HAP-1 (cell line): ENCODE measurements at places on chromosomes 13 and 19.

GRCh38 chr13:32426191-32426989, 1.5 kb downstream of the N4BP2L1 start:
- no peak for DNase-seq

- DNase-seq = no peak
These were observed 107.8 kb downstream of the KCNRG start for GRCh38 chr13:50123002-50123401.

- DNase-seq = peak; percentile 93
These were observed 8.7 kb downstream of the HOMER3 start for GRCh38 chr19:18932216-18932841.

- no peak for DNase-seq
These were observed 24.5 kb upstream of the CCNE1 start for GRCh38 chr19:29787281-29787680.

DNA sequence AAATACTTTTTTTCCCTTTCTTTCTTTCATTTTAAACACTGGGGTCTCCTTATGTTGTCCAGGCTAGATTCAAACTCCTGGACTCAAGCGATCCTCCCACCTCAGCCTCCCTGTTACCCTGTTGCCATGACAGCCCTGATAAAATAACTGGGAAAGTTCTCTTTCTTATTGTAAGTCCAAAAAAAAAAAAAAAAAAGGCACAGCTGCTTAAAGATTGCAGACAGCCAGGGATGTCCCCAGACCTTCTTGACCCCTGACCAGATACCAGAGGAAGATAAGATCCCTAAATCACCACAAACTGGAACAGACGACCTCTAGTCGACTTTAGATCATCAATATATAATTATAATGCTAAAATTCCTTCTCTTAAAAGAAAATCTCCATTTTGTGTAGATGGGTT, 1.1 kb upstream of the MVB12A start:
- no peak for DNase-seq

DNA sequence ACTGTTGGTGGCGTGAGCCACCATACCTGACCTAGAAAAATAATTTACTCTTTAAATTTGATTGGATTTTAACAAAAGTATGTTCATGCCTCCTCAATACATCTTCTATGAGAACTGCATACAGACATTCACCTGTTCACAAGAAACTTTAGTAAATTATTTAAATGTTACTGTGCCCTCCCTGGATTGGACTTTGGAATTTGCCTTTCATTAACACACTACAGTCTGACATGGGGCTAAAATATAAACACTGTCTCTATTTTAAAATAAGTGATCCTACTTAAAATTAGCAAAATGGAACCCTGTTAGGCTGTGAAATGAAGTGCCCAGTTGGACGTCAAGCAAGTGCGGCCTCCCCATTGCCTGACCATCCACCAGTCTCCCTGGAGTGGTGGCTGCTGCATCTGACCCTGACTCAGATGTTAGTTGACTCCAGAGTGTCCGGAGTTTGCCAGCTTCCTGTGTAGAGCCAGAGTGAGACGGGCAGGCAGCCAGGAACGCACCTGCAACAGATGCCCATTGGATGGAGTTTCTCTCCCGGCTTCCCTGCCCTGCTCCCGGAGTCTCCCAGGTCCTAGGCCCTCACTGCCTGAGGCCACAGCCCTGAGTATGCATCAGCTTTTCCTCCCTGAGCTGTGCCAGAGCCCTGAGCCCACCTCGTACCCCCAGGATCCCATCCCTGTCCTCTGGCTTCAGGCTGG, 45.9 kb upstream of the ATP11A start:
- no peak for DNase-seq

GRCh38 chr13:20778311-20778710, 4.5 kb upstream of the EEF1AKMT1 start:
- DNase-seq = no peak

GRCh38 chr13:40429706-40430545, 236.5 kb downstream of the FOXO1 start:
- DNase-seq = no peak

- no peak for DNase-seq
These were observed 66.6 kb upstream of the ZNF527 start for GRCh38 chr19:37304190-37304883.

GRCh38 chr13:104015646-104016396, 949.6 kb upstream of the SLC10A2 start:
- DNase-seq = no peak

DNA sequence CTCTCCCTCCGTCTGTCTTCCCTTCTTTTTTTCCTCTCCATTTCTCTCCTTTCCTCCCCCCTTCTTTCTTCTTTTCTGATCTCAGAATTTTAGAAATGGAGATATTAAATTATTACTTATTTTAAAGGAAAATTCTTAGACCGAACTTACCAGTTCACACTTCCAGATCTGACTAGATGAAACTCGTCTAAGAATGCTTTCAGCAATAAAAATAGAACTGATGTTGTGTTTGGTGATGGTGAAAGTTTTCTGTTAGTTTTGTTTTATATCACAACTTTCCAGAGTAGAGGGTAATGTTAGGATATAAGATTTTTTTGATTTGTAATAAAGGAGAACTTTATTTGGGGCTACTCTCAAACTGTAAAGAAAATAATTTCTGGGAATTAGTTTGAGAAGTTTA, 29.9 kb downstream of the UCHL3 start:
- DNase-seq = no peak

DNA sequence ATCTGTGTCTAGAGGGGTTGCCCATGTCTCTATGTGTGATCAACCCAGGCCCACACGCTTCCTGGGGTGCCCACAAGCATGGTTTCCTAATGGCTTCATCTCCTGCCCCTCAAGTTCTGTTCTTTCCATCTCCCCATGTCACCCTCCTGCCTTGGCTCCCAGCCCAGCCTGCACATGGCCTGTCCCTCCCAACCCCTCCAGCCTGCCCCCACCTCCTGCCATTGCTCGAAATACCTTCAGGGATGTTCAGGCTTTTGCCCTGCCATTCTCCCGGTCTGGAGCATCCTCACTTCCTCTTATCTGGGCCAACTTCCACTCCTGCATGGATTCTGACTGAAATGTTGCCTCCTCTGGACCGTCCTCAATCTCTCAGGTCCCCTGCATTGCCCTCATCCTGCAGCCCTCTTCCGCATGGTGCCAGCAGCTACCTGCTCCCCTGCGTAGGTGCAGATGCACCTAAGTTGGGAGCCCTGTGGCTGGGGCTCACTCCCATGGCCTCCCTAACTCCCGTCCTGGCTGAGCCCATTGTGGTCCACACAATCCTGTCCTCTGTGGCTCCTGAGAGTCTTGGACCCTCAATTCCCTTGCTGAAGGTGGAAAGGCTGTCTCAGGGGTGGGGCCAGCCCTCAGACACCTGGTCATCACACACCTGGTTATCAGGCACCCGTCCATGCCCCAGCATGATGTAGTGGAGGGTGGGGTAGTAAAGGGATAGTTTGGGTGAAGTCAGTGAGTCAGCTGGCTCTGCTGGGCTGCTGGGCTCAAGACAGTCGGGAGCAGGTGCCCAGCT, 152.1 kb downstream of the URI1 start:
- DNase-seq = no peak

DNA sequence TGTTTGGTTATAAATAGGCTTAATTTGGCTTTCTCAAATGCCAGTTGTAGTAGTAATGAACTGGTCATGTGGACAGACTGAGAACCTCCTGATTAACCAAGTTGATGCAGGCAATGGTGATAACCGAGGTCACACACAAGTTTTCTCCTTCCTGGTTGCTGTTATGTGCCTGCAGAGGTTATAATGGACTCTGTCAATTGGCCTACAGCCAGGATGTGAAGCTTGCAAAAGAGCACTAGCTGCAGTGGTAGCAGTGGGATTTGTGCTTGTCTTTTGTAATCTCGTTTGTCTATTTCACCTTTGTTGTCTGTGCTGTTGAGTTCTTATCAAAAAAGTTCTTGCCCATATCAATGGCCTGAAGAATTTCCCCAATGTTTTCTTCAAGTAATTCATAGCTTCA, 20.6 kb downstream of the OR10H3 start:
- DNase-seq = no peak

- DNase-seq = no peak
These were observed 159.5 kb downstream of the KDM4B start for GRCh38 chr19:5128251-5128935.

DNA sequence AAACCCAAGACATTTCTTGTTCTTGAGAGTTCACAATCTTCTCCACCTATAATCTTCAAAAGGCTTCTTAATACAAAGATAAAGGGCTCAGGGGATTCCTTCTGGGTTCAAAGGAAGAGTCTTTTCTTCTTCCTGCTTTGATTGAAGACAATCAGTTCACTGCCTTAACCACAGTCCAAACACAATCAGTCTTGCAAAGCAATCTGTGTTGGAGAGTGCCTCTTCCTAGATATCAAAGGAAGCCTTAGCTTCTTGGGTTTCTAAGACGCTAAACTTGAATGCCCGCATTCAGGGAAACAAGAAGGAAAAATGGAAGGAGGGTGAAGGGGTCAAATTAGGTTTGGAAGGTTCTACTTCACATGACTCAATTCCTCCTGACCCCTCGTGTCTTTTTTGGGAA, 27.2 kb downstream of the RANBP3 start:
- DNase-seq = no peak

GRCh38 chr19:40716031-40716481, 630 bp downstream of the COQ8B start:
- no peak for DNase-seq

DNA sequence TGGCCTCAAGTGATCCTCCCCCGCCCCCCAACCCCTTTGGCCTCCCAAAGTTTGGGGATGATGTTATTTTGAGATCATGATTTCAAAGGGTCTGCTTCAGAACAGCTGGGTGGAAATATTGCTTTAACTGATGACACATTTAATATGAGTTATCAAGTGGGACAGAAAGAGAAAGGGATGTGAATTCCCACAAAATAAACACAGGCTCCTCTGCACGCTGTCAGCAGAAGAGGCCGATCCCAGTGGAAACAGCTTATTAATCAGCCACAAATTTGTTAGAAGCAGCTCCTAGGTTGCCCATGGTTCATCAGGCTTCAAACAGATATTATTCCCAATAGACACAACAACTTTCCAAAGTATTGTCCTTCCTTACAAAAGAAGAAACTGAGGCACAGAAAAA, 4.7 kb downstream of the DCLK1 start:
- no peak for DNase-seq

GRCh38 chr13:31174018-31174417, 12.3 kb upstream of the HSPH1 start:
- no peak for DNase-seq

DNA sequence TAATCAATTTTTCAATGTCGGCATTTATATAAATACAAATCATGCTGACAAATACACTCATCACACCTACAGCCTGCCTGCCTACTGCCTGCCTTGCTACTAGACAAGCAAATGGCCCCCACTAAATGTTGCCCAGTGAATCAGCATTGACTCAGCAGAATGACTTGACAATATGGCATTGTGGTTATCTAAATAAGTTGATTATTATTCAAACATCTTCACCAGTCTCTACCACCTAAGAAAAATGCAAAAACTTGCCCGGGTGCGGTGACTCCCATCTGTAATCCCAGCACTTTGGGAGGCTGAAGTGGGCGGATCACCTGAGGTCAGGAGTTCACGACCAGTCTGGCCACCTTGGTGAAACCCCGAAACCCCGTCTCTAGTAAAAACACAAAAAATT, 296.1 kb downstream of the PCDH9 start:
- DNase-seq = no peak

DNA sequence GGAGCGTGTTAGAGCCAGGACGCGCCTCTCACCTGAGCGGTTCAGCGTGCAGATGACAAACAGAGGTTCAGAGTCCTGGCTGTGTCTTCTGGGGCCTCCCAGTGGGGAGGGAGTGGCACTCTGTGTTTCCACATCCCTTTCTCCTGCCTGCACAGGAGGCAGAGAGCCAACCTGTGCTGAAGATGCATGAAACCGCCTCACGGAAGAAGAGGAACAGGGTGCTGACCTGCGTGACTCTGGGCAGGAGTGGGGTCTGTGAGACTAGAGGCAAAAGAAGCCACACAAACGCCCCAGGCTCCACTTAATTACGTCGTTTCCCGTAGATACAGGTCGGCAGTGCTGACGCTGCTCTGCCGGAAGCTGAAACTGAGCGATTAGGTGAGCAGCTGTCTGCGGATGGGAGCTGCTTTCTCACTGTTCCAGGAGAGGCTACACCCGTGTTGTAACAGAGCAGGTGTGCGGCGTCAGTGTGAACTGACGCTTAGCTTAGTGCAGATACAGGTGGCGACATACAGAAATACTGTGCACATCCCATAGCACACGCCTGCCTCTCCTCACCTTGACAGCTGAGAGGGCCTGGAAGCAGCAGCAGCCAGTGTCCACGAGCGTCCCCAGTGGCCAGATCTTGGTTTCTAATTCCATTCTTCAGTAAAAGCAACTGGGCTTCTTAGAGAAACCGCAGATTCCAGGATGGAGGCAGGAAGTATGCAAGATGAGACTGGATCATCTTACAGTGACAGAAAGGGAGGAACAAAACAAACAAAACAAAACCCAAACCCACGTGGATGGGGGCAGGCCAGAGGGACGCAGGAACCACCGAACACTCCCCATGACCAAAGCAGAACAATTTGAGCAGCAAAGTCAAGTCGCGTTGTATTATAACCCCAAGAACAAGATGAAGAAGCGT, 37.7 kb upstream of the MCF2L start:
- peak; percentile 57 for DNase-seq

- DNase-seq = no peak
These were observed 69.0 kb upstream of the PCDH9 start for GRCh38 chr13:67299072-67299635.
